Glutamatergic neuron (in vitro differentiated cells): ENCODE measurements at places on chromosomes 6 and 20.

DNA sequence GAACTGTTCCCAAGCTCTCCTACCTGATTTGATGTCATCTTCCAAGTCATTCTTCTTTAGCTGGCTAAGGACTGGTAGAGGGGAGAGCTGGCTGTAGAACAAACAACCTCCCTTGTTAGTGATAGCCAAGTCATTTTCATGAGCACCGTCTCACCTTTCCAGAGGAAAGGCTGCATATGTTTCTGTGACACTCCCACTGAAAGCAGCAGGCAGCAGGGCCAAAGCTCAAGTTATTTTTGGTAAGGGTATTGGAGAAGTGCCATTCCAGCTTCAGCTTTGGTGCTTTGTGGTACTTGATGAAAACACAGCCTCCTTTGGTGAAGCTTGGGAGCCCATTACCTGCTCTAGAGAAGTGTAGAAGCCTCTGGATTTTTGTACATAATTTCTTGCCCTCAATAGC is 5.4 kb upstream of the DOK5 start:
- peaks cover 11% of the 10 kb centered on the region for H3K4me1 ChIP-seq
- H3K4me3 ChIP-seq: no peak overlapping the region
- H3K27ac ChIP-seq: no peak overlapping the region
- H3K36me3 ChIP-seq: no peaks in the 10 kb centered on the region

GRCh38 chr6:134373993-134374392 is 56.1 kb upstream of the SGK1 start:
- no peak for DNase-seq
- peaks cover 2% of the 10 kb centered on the region for H3K4me1 ChIP-seq
- no peak overlapping the region for H3K4me3 ChIP-seq
- no peak overlapping the region for H3K27ac ChIP-seq
- H3K36me3 ChIP-seq: no peaks in the 10 kb centered on the region
- peaks cover 6% of the 10 kb centered on the region for H3K27me3 ChIP-seq

- no peak for DNase-seq
- H3K27me3 ChIP-seq: peaks cover 3% of the 10 kb centered on the region
- H3K4me1 ChIP-seq: peaks cover 29% of the 10 kb centered on the region
- no peak overlapping the region for H3K27ac ChIP-seq
- H3K36me3 ChIP-seq: no peaks in the 10 kb centered on the region
Measured at GRCh38 chr20:35660122-35660937, 4.4 kb downstream of the CPNE1 start.

DNA sequence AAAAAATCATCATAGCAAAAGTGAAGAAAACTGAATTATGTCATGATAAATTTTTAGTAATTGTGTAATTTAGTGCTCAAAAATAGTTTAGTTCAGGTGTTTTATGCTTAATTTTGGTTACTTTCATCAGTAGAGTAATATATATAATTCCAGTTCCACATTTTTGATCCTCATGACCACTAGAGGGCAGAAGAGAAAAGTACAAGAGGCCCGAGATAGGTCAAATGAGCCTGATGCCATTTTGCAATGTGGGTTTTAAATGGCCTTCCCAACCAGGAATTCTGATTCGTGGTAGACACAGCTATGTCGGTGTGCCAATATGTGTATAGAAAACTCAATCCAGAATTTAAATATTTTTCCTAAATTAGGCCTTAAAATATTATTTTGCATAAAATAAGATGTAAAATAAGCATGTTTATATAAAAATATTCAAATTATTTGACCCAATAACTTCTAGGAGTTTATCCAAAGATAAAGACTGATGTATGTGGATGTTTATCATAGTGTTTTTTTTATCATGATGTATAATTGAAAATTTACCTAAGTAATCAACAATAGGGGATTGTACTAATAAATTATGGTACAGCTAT is 159.7 kb upstream of the RPS6KA2 start:
- no peak overlapping the region for H3K27ac ChIP-seq
- H3K27me3 ChIP-seq: peaks cover 4% of the 10 kb centered on the region
- H3K4me3 ChIP-seq: no peak overlapping the region
- no peaks in the 10 kb centered on the region for H3K4me1 ChIP-seq

GRCh38 chr6:50862176-50862575 is 43.5 kb downstream of the TFAP2B start:
- no peak overlapping the region for H3K4me3 ChIP-seq
- no peak overlapping the region for H3K27ac ChIP-seq

DNA sequence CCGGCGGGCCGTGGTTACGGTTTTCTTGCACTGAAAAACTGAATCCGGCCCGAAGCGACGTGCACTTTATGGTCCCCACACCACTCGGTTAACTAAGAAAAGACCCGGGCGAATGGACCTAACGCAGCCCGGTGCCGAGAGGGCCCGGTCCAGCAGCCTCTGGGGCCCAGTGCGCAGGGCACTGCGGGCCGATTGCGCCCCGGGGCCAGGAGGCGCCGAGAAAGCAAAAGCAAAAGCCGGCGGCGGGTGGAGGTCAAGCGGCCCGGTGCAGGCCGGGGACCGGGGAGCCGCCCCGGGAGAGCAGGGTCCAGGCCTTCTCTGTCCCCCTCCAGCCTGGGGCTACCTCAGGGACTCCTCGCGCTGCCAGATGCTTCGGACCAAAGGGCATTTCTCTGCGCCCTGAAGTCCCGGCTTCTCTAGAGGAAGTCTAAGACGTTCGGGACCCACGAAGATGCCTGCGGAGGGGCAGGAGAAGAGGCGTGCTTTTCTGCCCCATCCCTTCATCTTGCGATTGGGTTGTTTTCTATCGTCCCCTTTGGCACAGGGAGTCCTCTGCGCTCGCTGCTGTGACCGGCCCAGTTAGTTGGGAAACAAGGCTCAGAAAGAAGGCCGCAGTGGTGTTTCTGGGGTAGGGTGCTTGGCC is 4.4 kb downstream of the FOXF2 start:
- DNase-seq: no peak
- H3K4me1 ChIP-seq: peaks cover 13% of the 10 kb centered on the region
- peaks cover 6% of the 10 kb centered on the region for H3K36me3 ChIP-seq
- H3K27me3 ChIP-seq: peaks cover 38% of the 10 kb centered on the region
- no peak overlapping the region for H3K27ac ChIP-seq

DNA sequence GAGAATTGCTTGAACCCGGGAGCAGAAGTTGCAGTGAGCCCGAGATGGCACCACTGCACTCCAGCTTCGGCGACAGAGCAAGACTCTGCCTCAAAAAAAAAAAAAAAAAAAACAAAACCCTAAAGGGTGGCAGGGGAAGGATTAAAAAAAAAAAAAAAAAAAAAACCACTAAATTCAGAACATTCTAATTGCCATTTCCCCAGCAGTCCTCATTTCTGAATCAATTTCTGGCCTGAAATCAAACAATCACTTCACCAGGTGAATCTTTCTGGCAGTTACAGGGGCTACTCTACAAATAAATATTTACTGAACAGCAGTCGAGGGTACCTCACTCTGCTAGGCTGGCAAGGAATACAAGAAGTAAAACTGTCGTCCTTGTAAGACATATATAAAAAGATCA is 1.2 kb downstream of the UQCC1 start:
- H3K27me3 ChIP-seq: peaks cover 4% of the 10 kb centered on the region
- no peak overlapping the region for H3K27ac ChIP-seq
- H3K36me3 ChIP-seq: peaks cover 13% of the 10 kb centered on the region
- H3K4me1 ChIP-seq: peaks cover 6% of the 10 kb centered on the region
- DNase-seq: no peak

- no peak overlapping the region for H3K27ac ChIP-seq
- no peak overlapping the region for H3K4me3 ChIP-seq
- H3K4me1 ChIP-seq: no peaks in the 10 kb centered on the region
- DNase-seq: peak; percentile 15
Measured at GRCh38 chr6:87122477-87122876, 27.6 kb upstream of the CGA start.

DNA sequence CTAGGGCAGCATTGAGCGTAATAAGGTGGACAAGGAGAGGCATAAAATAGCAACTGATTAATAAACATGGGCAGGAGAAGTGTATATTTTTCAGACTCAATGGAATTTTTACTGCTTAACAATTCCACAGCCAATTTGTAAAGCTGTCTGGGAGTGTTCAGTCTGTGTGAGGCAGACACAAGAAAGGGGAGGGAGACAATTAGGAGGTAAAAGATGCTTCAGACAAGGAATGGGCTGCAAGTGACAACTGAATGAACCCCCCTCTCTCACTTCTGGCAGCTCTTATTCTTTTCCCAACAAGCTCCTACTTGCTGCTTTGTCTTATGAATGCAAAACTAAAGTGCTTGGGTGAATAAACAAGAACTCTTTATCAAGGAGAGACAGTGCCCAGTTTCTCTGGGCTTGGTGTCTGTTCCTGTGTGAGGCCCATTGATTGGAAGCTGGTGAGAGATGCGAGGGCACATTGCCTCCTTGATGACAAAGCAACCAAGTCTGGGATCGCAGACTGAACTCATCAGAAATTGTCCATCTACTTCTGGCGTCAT is 575.3 kb downstream of the RNF144B start:
- peaks cover 4% of the 10 kb centered on the region for H3K36me3 ChIP-seq
- no peak for DNase-seq
- no peak overlapping the region for H3K4me3 ChIP-seq
- no peaks in the 10 kb centered on the region for H3K4me1 ChIP-seq
- no peaks in the 10 kb centered on the region for H3K27me3 ChIP-seq

DNA sequence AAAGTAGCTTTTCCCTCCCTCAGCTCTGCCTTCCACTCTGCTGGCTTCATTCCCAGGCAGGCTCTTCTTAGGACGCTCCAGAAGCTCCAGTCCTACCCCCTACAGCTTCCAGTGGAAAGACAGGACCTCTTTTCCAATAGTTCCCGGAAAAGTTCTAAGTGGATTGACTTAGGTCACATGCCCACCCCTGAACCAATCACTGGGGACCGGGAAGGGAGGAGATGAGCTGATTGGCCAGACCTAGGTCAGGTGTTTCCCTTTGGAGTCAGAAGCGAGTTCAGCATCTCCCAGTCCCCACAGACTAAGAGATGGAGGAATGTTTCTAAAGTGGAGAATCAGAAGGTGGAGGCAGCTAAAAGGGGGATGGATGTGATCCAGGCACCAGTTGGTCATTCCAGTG is 62.9 kb upstream of the KCNG1 start:
- no peaks in the 10 kb centered on the region for H3K36me3 ChIP-seq
- H3K27me3 ChIP-seq: peaks cover 3% of the 10 kb centered on the region
- no peak overlapping the region for H3K27ac ChIP-seq

- no peaks in the 10 kb centered on the region for H3K36me3 ChIP-seq
- H3K27me3 ChIP-seq: no peaks in the 10 kb centered on the region
- H3K27ac ChIP-seq: no peak overlapping the region
- no peaks in the 10 kb centered on the region for H3K4me1 ChIP-seq
- no peak for DNase-seq
Measured at GRCh38 chr6:19279273-19279684, 557.9 kb upstream of the ID4 start.

DNA sequence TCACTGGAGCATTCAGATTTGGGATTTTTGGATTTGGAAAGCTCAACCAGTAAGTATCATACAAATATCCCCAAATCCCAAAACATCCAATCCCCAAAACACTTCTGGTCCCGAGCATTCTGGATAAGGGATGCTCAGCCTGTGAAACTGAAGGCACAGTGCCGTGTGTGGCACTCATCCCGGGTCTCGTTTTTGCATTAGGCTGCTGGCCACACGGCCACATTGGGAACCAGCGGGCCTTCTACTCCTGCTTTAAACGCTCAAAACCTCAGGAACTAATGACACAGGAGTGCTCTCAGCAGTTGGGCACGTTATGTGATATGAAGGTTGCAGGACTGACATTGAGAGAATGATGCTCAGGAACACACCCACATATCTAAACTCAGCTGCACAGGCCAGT is 35.6 kb downstream of the PSMG4 start:
- peaks cover 41% of the 10 kb centered on the region for H3K4me1 ChIP-seq
- no peak overlapping the region for H3K27ac ChIP-seq
- no peaks in the 10 kb centered on the region for H3K36me3 ChIP-seq
- H3K4me3 ChIP-seq: peak overlapping the region; percentile 81
- DNase-seq: peak; percentile 7

- no peaks in the 10 kb centered on the region for H3K27me3 ChIP-seq
- no peak overlapping the region for H3K4me3 ChIP-seq
- no peak for DNase-seq
- H3K27ac ChIP-seq: no peak overlapping the region
Measured at GRCh38 chr6:117502580-117502979, 20.1 kb downstream of the DCBLD1 start.

- H3K27me3 ChIP-seq: peaks cover 5% of the 10 kb centered on the region
- H3K36me3 ChIP-seq: peaks cover 5% of the 10 kb centered on the region
- no peak overlapping the region for H3K4me3 ChIP-seq
Measured at GRCh38 chr6:43999628-44000027, 127.6 kb downstream of the MRPL14 start.

DNA sequence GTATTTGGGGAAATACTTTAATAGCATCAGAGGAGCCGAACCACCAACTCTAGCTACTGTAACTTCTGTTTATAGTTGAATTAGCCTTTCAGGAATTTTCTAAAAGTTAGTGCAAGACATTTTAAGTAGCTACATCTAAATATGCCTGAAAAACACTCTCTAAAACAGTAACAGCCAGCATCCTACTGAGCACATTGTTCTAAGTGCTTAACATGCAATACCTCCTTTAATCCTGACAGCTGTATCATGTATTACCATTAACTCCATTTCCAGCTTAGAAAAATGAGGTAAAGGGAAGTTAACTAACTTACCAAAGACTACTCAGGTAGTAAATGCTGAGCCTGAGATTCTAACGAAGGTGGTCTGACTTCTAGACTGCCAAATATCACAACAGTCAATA is 120.7 kb downstream of the DST start:
- H3K36me3 ChIP-seq: no peaks in the 10 kb centered on the region
- no peak overlapping the region for H3K4me3 ChIP-seq
- DNase-seq: no peak
- H3K4me1 ChIP-seq: peaks cover 11% of the 10 kb centered on the region

DNA sequence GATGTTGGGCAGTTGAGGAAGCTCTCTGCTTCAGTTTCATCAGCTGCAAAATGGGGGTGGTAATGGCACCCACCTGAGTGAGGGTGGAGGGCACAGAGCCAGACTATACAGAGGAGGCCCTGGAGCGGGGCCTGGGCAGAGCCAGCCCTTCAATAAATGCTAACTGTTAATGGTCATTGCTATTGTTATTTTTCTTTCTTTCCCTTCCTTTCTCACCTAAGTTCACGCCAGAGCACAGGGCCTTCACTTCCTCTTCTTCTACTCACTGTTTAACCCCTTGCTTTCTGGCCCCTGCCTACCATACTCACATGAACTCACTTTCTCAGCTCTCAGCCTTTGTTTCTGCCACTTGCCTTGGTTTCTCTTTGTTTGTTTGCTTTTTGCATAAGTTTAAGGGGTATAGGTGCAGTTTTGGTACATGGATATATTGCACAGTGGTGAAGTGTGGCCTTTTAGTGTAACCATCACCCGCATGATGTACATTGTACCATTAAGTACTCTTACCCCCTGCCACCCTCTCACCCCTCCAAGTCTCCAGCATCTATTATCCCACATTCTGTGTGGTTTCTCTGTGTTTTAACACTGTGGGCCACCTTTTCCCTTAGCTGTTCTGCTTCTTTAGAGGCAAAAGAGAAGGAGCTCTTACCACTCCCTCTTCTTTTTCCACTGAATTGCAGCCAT is 7.5 kb upstream of the RREB1 start:
- no peak overlapping the region for H3K27ac ChIP-seq
- peaks cover 2% of the 10 kb centered on the region for H3K27me3 ChIP-seq
- no peaks in the 10 kb centered on the region for H3K4me1 ChIP-seq
- DNase-seq: no peak
- H3K36me3 ChIP-seq: no peaks in the 10 kb centered on the region

GRCh38 chr6:145245119-145245518 is 490.2 kb downstream of the EPM2A start:
- no peaks in the 10 kb centered on the region for H3K36me3 ChIP-seq
- H3K4me1 ChIP-seq: no peaks in the 10 kb centered on the region
- no peak overlapping the region for H3K27ac ChIP-seq
- DNase-seq: no peak
- no peaks in the 10 kb centered on the region for H3K27me3 ChIP-seq
- no peak overlapping the region for H3K4me3 ChIP-seq

- no peak for DNase-seq
- H3K4me1 ChIP-seq: no peaks in the 10 kb centered on the region
- H3K27ac ChIP-seq: no peak overlapping the region
- H3K36me3 ChIP-seq: peaks cover 7% of the 10 kb centered on the region
- H3K4me3 ChIP-seq: no peak overlapping the region
- H3K27me3 ChIP-seq: peaks cover 1% of the 10 kb centered on the region
Measured at GRCh38 chr20:35490736-35491181, 35.4 kb downstream of the CEP250 start.
